Stimulated activated CD8-positive, alpha-beta memory T cell treated with anti-CD3 and anti-CD28 coated beads, Interleukin-7, amount 100 ng/mL, for 4 hours (primary cell): ENCODE measurements at places on chromosomes 16 and 17.

GRCh38 chr17:15965528-15965927, 20.6 kb downstream of the ADORA2B start:
- no peak for DNase-seq

DNA sequence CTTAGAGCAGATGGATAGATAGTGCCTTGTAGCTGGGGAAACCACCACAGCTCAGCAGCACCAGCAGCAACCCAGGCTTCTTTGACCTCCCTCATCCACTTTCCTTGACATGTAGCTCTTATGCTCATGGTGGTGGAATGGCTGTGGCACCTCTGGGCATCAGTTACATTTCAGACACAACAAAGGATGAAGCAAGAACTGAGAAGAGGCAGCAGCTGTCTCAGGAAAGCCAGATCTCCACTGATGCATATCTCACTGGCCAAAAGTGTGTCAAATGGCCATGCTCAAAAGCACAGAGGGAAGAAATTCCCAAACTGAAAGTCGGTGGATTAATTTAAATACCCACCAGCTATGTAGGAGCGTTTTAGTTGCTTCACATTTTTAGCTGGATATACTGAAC, 671.4 kb upstream of the SALL1 start:
- no peak for DNase-seq

GRCh38 chr17:50022463-50023130, 27.6 kb upstream of the DLX3 start:
- DNase-seq: no peak

GRCh38 chr17:39094607-39095308, 56.7 kb downstream of the PLXDC1 start:
- peak; percentile 12 for DNase-seq

DNA sequence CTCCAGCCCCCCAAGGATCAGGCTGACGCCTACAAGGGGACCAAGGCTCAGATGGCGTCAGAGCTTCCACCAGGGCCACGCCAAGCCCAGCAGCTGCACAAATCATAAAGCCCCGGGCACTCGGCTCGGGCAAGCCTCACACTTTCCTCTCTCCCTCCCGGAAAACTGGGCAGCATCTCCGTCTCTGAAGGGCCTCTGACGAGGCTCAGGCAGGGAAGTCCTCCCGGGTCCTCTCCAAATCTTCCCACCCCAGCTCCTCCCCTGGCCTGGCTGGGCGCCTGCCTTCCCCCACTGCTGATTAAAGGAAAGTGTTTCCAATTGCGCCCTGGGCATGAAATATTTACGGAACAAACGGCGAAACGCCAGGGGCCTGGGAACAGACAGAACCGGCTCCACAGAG, 38.5 kb downstream of the PIEZO1 start:
- DNase-seq: no peak

GRCh38 chr17:39666231-39666600, 1.1 kb downstream of the TCAP start:
- no peak for DNase-seq

DNA sequence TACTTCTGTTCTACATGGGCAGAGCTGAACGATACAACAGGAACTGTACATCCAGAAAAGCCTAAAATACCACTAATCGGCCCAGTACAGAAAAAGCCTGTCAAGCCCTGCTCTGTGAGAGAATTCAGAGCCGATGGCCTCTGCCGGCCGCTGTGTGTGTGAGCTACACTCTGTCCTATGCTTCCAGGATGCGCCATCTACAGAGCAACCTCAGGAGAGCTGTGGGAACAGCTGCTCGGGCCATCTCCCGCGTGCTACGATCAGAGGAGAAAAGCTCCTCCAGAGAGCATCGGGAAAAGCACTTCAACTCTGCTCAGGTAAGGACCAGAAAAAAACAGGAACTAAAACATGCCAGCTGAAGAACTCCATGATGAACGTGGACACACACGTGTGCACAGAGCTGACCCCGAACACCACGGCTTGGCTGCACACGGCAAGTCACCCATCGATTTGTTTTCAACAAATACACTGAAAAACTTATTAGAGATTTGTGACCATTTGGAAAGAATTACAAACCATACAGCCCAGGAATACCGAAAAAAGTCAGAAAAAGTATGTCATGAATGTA, 115.9 kb downstream of the ANKRD11 start:
- DNase-seq: no peak

DNA sequence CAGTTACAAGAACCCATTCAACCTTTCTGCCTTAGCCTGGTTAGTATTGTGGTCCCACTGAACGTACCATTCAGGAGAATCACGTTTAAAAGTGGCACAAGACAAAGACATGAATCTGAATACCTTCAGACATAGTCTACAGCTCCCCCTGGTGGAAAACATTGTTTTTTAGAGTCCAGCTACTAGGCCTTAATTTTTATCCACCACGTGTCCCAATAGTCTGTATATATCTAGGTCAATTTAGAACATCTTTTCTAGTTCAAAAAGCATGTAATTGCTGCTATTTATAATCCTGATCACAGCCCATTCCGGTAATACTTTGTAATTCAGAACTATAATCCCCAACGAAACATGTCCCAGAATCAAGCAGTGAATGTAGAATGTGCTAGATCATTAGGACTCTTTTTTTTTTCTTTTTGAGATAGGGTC, 13.7 kb upstream of the GUCY2D start:
- DNase-seq: no peak

GRCh38 chr16:4008116-4008515, 108.1 kb downstream of the ADCY9 start:
- DNase-seq: no peak

DNA sequence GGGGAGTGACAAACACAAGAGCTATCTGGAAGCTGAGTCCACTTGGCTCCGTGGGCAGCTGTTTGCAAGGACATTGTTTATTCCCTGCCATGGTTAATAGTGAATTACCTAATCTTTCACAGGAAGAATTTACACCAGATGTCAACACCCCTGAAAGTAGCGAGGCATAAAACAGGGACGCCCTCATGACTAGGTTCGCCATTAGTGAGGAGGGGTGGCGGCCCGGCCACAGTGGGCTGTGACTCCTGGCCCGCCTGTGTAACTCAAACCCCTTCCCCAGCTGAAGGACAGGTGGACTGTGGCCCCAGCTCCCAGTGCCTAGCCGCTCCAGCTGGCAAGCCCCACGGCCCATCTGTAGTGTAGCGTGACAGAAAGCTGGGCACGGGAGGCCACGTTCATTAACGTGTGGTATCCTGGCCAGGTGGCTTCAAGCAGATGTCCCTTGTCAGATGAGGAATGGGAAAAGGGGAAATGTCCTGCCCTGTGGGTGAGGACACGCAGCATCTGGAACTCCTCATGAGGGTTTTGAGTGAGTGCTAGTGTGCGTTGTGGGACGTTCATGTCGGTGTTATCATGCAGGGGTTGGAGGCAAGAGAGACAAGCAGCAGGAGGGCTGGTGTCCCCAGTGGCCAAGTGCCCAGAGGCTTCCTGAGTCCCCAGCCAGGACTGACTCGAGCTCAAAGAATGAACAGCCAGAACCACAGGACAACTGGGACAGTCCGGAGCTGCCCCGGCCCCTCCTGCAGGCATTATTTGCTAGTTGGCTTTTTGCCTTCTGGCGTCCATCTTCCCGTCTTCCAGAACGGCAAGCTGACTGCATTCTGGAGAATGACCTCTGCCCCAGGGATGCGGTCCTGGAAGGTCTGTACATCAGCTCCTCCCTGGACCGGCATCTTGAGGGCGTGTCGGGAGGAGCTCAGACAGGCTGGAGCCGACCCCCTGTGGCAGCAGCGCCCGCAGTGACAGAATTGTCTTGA, 19.2 kb downstream of the KDM8 start:
- no peak for DNase-seq

GRCh38 chr16:3580686-3581085, 3.5 kb upstream of the NLRC3 start:
- no peak for DNase-seq

DNA sequence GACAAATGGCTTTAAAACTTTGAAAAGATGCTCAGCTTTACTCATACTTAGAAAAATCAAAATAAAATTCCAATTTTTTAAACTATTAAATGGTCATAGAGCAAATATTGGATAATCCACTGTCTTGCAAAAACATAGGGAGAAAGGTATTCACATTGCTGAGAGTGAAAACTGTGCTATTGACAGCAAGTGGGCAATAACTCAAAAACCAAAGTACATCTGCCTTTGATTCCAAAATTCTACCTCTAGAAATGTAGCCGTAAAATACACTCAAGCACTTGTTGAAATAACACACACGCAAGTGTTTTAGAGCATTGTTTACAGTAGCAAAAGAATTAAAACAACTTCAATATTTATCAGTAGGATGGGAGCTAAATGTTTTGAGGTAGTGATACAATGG, 210.6 kb upstream of the HS3ST3A1 start:
- DNase-seq: no peak

DNA sequence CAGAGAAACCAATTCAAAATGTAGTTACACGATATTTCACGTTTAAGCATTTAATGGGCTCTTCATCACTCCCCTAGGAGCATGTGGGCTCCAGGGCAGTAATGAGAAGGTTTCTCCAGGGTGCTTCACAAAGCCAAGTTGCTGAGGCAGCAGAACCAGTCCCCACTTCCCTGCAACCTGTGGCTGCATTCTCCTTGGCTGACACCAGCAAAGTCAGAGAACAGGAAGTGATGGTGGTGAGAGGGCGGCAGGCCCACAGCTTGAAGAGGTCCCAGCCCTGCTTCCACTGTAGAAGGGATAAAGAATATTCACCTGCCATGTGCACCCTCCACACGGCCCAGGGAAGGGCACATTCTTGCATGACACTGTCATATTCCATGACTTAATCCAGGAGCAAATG, 133.2 kb downstream of the CBLN1 start:
- no peak for DNase-seq

GRCh38 chr16:715477-716199, 720 bp downstream of the METRN start:
- DNase-seq: no peak

- no peak for DNase-seq
These were observed 16.0 kb downstream of the TRIM25 start for GRCh38 chr17:56897646-56898424.

DNA sequence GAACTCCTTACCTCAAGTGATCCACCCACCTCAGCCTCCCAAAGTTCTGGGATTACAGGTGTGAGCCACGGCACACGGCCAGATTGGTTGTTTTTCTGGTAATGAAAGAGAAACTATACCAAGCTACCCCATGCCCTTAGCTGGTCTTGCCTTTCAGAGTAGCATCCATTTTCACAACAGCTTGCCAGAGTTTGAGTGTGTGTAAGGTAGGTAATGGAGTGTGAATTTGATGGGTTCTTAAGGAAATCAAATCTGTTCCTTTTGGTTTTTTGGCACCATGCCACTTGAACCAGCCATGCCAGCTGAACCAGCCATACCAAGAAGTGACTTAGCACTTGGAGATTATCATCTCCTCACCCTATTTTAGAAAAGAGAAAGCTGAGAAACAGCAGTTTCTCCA, 5.1 kb downstream of the CALCOCO2 start:
- DNase-seq: no peak

GRCh38 chr16:369866-370436, 387 bp downstream of the MRPL28 start:
- no peak for DNase-seq

GRCh38 chr17:14619821-14620220, 318.9 kb downstream of the HS3ST3B1 start:
- DNase-seq: no peak

GRCh38 chr17:68020409-68020756, 15.2 kb upstream of the KPNA2 start:
- no peak for DNase-seq

DNA sequence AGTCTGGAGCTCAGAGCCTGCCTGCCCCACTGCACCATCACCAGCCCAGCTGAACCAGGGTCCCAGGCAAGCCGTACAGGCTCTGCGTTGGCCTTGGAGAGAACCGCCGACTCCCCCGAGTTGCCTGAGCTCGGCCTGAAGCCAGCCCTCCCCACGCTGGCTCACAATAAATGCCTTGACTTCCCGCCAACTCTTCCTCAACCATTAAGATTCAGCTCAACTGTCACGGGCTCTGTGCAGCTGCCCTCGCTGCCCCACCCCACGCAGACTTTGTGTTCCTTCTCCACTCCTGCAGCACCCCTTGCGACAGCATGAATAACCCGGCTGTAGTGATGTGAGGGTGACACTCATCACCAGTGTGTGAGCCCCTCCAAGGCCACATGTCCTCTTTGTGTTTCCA, 4.8 kb upstream of the QPRT start:
- DNase-seq: no peak

DNA sequence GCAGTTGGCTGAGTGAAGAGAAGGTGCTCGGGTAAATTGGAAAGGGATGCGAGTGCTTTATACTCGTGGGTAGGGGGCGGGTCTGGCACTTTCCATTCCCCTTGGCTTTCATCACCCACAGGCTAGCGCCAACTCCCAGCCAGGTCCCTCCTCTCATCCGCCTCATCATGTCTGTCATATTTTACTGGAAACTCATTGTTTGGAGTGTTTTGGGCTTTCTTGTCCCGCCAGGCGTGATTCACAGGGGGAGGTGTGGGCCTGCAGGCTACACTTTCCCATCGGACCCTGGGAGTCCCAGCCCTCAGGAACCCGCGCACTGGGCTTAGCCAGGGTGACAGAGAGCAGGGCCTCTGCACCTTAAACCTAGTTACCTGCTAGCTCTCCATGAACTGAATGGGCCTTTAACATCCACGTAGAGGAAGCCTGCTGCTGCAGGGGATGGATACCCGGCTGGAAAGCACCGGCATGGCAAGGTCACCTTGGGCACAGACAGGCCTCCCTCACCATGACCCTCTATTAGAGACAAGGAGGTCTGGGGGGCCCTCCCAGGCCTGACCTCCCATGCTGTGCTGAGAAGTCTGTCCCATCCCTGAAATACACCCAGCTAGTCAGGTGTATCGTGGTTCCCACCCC, at the start of gene KRT14:
TSS of gene KRT14 (minus strand) at position 33 of the 633 bp plus-strand sequence. CDS start 61 bp downstream, outside the sequence.
- DNase-seq: no peak

DNA sequence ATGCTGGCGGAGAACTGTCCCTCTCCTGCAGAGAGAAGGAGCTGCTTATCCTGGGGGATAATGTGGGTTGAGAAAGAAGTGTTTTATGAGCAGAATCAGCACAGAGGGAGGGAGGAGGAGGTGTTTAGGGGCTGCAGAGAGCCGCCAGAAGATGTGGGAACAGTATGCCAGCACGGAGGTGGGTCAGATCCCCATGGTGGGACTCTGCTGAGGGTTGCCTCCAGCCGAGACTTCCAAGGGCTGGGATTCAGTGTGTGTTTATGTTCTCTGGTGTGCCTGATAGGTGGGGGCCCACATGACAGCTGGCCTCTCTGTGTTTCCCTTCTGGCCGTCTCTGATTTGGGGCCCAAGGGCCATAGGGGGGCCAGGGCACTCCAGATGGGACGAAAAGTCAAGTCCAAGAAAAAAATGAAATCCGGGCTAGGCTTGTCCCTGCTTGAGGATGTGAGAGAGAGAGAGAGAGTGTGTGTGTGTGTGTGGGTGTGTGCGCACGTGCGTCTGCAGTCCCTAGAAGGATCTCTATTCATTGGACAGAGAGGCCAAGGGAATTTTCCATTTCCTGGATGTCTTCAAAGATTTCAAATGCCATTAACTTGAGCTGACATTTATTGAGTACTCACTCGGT, 21.6 kb downstream of the PRKCB start:
- no peak for DNase-seq

- DNase-seq: no peak
These were observed at the start of gene NXPH3 for GRCh38 chr17:49575679-49576087. Gene NXPH3, plus strand, starts transcription at chr17:49575871. Its CDS starts 349 bp downstream, at chr17:49576220.

DNA sequence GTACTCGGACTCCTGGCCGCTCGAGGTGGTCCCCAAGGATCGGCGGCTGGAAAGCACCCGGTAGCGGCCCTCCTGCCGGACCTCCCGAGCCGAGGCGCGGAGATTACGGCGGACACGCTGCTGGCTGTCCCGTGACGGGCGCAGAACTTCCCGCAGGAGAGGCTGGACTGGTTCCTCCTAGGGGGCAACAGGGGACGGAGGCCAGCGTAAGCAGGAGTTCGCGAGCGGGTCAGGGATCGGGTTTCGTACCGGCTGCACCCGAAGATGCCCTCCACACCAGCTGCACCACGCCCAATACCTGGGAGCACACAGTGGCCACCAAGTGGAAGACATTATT, 341 bp downstream of the SLC7A6OS start:
- no peak for DNase-seq
